ENCODE measurements at places on chromosomes 5 and 9.

- DNase-seq = no peak
Measured at GRCh38 chr5:9710069-9710468, 79.9 kb upstream of the TAS2R1 start.

- DNase-seq = no peak
Measured at GRCh38 chr5:27814983-27815382, 776.6 kb upstream of the CDH9 start.

DNA sequence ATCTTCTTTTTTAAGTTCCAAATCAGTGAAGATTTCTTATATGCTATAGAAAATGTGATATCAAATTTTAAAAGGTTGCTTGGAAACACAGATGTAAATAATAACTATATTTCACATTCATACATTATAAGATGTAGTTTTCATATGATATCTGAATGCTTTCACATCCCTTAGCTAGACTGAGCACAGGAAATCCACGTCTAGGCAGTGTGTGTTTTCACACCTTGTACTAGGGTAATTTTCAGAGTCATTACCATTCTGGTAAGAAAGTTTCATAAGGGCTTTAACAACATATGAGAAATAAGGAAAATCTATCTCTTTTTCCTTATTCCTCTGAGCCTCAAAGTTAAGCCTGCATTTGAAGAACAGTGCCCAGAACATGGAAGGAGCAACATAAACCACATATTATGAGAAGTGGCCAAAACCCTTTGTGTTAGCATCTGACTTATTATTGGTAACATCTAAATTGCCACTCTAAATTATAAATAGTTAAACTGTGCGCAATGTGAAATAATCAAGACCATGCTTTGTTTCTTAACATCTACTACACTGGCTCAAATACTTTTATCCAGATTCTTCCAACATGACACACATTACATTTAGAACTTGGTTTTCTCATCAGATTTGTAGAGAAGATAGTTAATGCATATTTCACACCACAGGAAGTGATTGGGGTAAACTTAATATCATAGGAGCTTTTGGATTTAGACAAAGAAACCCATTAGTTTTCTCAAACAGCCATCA lies 113.3 kb downstream of the PPP2R2B start:
- DNase-seq = no peak

GRCh38 chr5:92145852-92146251 lies 762.7 kb upstream of the ARRDC3 start:
- no peak for DNase-seq

DNA sequence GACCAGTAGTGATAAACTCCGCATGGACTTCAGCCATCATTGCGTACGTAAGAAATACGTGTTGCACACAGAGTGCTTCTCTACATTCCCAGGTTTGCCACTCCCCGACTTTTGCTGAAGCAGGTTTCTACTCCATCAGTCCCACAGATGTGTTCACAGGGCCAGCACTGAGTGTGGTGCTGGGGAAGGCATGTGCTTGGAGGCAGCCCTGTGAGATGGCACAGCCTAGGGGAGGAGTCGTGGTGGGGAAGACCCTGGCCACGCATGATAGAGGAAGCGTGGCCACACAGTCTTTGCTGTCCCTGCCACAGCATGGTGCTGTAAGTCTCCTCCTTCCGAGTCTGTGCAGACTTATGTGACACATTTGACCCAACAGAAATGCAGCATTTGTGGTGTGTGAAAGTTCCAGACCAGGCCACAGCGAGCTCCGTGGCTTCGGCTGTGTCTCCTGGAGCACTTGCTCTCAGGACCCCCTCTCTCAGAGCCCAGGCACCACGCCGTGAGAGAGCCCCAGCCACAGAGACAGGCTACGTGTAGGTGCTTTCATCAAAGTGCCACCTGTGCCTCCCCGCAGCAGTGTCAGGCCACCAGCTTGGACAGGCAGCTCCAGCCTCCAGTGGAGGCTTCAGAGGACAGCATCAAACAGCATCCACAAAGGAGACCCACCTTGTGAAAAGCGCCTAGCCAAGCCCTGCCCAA lies 197.8 kb downstream of the AUH start:
- no peak for DNase-seq

DNA sequence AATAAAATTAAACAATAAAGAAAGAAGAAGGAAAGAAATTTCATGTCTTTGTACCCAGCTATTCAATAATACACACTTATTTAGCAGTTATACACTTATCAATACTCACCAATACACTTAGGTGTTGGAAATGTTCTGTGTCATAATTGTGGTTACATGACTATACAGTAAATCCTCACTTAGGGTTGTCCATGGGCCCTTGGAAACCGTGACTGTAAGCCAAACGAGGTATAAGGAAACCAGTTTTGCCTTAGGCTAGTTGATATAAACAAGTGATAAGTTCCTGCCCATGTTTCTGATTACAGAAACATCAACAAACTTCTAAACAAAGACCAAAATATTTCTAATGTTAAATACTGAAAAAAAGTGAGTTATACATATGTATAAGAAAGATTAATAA lies 10.0 kb upstream of the SLCO4C1 start:
- no peak for DNase-seq

- no peak for DNase-seq
Measured at GRCh38 chr5:155466851-155467250, 453.3 kb downstream of the KIF4B start.

- peak; percentile 89 for DNase-seq
Measured at GRCh38 chr9:110752766-110753165, 84.2 kb downstream of the MUSK start.

- DNase-seq = no peak
Measured at GRCh38 chr9:86282979-86283535, 719 bp upstream of the ISCA1 start.

GRCh38 chr9:97768746-97769145 lies 71.6 kb upstream of the XPA start:
- DNase-seq = no peak

GRCh38 chr5:148416921-148417320 lies 33.2 kb downstream of the FBXO38 start:
- peak; percentile 97 for DNase-seq

DNA sequence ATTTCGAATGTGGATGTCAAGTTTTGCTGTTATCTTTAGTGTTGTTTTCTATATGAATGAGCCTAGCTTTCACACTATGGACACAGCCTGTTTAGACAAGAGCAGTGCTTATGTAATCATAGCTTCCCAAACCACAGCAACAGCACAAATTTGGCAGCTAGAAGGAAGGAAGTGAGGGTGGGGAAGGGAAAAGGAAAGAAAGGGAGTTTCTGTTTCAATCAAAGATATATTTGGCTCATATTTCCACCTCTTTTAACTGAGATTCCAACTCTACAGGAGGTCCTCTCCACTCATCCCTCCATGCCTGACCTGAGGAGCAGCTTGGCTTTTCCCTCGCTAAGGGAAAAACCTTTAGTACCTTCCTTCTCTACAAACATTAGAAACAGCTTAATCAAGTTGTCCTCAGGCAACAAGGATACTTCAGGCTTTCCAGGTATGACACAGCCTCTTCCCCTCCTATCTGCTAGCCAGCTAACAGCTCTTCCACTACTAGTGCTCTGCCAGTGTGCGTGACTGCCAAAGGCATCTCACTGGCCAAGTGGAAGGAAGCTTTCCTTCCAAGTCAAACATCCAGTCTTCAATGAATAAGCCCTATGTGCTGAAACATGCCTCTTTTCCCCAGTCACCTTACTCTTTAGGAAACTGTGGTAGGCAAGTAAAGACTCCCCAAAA lies 268.6 kb upstream of the PTGER4 start:
- DNase-seq = no peak

DNA sequence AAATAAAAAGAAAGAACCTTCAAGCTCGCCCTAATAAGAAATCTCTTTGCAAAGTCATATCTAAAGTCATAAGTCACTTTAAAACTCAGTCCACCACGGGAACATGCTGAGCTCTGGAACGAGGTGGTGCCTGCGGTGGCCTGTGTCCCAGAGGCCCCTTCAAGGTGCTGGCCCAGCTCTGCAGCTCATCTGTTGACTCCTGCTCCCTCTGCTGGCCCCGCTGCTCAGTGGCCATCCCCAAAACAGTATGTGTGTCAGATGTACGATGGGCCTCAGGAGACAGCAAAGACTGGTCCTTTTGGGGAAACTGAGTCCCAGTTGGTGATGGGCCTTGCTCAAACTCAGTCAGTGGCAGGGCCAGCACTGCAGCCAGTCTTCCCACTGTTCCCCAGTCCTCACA lies 22.8 kb upstream of the FOXB2 start:
- no peak for DNase-seq

- DNase-seq = no peak
Measured at GRCh38 chr9:4145482-4145881, 154.4 kb downstream of the GLIS3 start.

GRCh38 chr5:35124932-35125331 lies 77.2 kb upstream of the AGXT2 start:
- DNase-seq = no peak

GRCh38 chr9:127202461-127203169 lies 62.0 kb upstream of the GARNL3 start:
- no peak for DNase-seq

- no peak for DNase-seq
Measured at GRCh38 chr5:65185468-65185867, 296.3 kb downstream of the ADAMTS6 start.

DNA sequence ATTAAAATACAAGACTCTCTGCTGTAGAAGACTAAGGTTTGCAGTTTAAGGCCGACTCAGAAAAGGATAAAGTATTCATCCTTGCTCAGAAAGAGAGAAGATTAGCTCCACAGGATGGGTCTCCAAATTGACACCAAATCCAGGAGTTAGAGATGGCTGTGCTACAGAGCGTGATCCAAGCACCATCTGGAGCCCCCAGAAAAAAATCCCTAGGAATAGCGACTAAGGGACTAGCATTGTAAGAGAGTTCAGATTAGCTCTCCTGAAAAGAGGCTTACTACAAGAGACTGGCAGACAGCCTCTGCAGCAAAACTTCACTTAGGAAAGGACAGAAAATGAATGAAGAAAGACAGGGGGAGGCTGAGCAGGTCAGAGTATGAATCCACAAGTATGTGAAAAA lies 3.7 kb downstream of the SIL1 start:
- no peak for DNase-seq

DNA sequence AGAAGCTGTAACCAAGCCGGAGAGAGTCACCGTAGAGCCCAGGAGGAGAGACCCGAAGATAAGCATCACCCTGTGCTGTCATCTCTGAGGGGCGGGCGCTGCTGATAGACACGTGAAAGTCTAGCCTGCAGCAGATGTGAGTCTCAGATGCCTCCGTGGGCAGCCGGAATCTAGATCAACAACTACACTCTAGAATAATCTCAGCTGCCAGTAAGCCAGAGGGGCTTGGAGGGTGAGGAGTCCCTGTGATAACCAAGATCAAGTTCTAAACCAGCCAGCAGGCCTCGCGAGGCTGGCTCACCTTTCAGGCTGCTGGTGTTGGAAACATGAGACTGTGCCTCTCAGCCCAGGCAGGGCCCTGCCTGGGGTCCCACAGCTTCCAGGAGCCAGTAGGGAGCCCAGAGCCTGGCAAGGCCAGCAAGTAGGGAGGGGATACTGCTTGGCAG lies 54.1 kb downstream of the DAPK1 start:
- DNase-seq = no peak

DNA sequence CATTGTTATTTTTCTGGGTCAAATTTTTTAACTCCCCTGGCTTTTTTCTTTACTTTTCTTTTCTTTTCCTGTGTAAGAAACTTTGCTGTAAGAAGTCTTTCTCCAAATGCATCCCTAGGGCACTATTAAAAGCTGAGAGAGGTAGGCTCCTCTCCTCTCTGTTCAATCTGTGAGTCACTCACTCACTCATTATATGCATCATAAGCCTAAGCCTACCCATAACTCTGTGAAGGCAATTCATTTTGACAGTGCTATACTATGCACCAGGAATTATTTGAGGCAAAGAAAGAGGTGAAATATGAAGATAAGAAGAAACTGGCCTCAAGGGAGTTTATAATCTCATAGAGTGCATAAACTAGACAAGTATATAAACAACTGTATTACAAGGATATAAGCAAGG lies 67.9 kb upstream of the PRR16 start:
- no peak for DNase-seq

All from endothelial cell of umbilical vein (primary cell).